ENCODE measurements at places on chromosomes 3 and 15. TPM values are rescaled to one million over a fixed set of nuclear protein-coding genes. Genes with fewer than 3 reads are reported as not detected.
A peak's percentile ranks its signal among the peaks of the same experiment; 100 is the strongest.

- H3K4me1 ChIP-seq: peaks cover 35% of the 10 kb centered on the region
- H3K4me3 ChIP-seq: peak overlapping the region; percentile 98
- peaks cover 4% of the 10 kb centered on the region for H3K27me3 ChIP-seq
- DNase-seq: peak; percentile 12
Observed at GRCh38 chr3:25665315-25666280, 891 bp upstream of the TOP2B start.

Gene CADM2
- total RNA-seq: not detected

Gene CFAP100
- not detected for total RNA-seq

DNA sequence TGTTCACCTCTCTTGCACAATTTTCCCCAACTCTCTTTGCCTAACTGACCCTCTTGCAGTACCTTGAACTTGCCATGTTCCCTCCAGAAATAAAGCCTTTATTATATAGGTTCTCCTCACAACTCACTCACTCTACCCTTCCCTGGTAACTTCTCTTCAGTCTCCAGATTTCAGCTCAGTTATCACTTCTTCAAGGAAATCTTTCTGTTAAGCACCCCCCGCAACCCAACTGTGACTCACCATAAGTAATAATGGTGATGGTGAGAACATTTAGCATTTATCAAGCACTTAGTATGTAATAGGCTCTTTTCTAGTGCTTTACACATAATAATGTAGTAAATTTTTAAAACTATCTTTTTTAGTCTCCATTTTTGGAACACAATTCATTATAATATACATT, 8.1 kb upstream of the OR5K1 start:
- H3K27me3 ChIP-seq: no peaks in the 10 kb centered on the region
- no peak overlapping the region for H3K4me3 ChIP-seq
- no peaks in the 10 kb centered on the region for H3K4me1 ChIP-seq

Gene REC114
- not detected for total RNA-seq

Gene CGNL1
- total RNA-seq: not detected

DNA sequence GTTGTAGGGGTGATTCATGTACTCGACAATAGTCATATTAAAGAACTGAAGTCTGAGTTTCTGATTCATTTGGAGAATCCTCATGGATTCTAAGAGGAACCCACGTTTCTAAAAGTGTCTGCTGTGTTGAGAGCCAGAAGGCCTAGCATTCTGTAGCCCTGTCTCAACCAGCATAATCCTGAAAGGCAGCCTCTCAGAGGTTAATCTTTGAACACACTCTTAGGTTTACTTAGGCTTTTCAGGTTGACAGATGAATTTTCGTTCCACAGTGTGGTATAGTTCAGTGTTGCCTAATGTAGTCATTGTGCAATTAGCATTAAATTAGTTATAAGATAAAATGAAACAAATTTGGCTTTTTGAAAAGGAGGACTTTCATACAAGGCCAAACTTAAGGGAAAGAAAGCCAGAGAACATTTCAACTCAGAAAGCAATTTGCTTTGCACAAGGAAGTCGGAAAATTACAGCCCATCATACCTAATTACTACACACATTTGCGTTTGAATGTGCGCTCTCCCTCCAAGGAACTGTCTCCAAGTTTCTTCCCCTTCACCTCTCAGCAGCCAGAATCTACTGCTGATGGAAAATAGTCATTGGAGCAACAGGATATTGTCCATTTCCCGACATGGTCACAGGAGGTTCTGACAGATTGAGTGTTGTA, 42.0 kb downstream of the AGBL1 start:
- H3K4me3 ChIP-seq: no peak overlapping the region
- H3K27ac ChIP-seq: no peak overlapping the region
- H3K4me1 ChIP-seq: no peaks in the 10 kb centered on the region
- no peak for DNase-seq
- no peaks in the 10 kb centered on the region for H3K36me3 ChIP-seq
- H3K27me3 ChIP-seq: no peaks in the 10 kb centered on the region

DNA sequence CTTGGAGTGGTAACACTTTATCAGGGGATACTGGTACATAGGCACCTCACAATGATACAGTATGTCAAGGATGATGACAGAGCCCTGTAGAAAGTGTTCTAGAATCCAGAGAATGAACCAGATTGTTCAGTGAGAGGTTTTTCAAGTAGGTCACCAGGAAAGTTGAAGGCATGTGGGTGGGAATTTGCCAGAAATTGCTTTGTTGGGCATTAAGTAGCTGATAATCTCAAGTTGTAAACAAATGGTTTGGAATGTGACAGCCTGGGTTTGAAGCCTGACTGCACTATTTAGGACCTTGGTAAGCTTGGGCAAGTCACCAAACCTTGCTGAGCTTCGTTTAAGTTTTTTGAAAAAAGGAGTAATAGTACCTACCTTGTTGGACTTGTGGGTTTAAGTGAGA, 12.5 kb downstream of the SLC35G2 start:
- no peak overlapping the region for H3K27ac ChIP-seq
- no peak overlapping the region for H3K4me3 ChIP-seq
- H3K36me3 ChIP-seq: peaks cover 37% of the 10 kb centered on the region
- peaks cover 42% of the 10 kb centered on the region for H3K4me1 ChIP-seq

Gene ALPK3
- 0.05 TPM for total RNA-seq

DNA sequence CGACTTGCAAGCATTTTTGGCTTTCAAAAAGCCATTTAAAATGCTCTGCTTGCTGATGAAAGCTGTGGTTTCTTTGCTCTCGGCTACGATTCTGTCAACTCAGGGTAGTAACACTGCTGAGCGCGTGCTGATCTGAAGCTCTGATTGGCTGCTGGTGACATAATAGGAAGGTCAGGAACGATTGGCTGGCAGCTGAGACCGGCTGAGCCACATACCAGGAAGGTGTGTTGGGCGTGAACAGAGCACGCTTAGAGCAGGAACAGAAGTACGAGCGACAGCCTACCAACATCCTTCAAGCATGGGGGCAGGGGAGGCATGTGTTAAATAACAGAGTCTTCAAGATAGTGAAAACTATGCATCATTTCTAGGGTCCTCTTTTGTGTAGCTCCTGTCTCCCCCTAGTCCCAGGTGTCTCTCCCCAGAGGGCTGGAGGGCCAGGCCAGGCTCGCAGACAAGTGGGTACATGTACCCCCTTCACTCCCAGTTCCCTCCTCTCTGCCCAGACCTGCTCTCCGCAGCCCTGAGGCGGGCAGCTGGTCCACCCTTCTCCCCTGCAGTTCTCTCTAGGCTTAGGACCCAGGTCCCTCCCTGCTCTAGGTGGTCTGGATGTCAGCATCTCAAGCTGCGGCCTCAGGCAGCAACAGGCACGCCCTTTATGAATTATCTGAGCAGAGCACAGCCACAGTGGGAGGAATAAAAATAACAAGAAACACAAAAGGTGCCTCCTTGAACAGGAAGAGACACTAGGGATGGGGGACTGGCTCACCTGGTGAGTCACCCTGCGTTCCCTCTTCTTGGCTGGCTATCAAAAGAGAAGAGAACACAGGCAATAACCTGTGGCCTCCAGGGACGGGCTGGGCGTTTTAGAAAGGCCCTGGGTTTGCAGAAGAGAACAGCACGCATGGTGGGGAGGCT, 76.0 kb downstream of the TAMM41 start:
- peaks cover 32% of the 10 kb centered on the region for H3K4me1 ChIP-seq
- no peaks in the 10 kb centered on the region for H3K36me3 ChIP-seq
- H3K4me3 ChIP-seq: peak overlapping the region; percentile 47
- DNase-seq: peak; percentile 83
- H3K27me3 ChIP-seq: peaks cover 8% of the 10 kb centered on the region

DNA sequence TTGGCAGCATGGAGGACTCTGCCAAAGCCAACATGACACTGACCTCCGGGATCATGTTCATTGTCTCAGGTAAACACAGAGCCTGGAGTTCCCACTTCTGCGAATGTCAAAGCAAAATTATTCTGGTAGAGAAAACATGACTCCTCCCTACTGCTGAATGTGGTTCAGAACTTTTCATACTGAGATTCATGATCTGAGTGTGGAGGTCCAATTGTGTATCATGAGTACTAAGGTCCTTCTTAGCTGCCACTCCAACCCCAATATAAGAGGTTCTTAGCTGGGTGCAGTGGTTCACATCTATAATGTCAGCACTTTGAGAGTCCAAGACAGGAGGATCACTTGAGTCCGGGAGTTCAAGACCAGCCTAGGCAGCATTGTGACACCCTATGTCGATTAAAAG, 13.8 kb downstream of the CLDN18 start:
- H3K4me1 ChIP-seq: no peaks in the 10 kb centered on the region
- H3K36me3 ChIP-seq: no peaks in the 10 kb centered on the region
- DNase-seq: no peak
- no peak overlapping the region for H3K27ac ChIP-seq
- H3K4me3 ChIP-seq: no peak overlapping the region

Gene CPB1
- total RNA-seq: not detected

DNA sequence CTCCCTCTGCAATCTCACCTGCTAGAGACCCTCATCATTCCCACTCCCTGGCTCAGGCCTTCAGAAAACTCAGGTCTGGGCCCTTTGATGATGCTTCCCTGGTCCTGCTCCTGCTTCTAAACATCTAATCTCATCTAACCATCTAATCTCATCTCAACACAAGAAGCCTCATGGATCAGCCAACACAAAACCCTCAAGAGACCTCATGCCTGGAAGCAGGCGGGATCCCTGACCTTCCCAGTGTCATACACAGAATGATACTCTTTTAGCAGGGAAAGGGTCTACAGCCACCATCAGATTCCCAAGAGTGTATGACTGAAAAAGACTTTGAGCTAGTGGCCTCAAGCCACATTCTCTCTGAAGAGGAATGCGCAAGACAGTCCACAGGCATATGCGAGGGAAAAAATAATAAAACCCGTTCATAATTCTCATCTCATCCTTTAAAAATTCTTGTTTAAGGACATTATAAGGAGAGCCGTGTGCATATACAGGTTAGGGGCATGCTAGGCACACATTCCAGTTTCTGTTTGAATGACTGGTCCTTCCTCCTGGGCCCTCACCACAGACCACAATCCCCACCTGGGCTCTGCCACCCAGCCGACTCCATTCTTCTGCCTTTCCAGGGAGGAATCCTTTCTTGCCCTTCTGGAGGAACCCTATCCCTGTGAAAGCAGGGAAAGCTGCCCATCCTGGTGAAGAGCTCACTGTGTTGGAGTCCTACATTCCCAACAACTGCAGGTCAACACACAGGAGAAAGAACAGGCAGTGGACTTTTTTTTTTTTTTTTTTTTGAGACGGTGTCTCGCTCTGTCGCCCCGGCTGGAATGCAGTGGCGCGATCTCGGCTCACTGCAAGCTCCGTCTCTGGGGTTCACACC, 2.2 kb downstream of the ZXDC start:
- peaks cover 41% of the 10 kb centered on the region for H3K4me1 ChIP-seq
- H3K27me3 ChIP-seq: peaks cover 2% of the 10 kb centered on the region
- peak overlapping the region; percentile 42 for H3K27ac ChIP-seq
- DNase-seq: no peak

GRCh38 chr3:175748087-175748730, 889.1 kb downstream of the NAALADL2 start:
- no peak for DNase-seq
- H3K27me3 ChIP-seq: no peaks in the 10 kb centered on the region
- H3K4me3 ChIP-seq: no peak overlapping the region
- no peak overlapping the region for H3K27ac ChIP-seq
- H3K36me3 ChIP-seq: no peaks in the 10 kb centered on the region

DNA sequence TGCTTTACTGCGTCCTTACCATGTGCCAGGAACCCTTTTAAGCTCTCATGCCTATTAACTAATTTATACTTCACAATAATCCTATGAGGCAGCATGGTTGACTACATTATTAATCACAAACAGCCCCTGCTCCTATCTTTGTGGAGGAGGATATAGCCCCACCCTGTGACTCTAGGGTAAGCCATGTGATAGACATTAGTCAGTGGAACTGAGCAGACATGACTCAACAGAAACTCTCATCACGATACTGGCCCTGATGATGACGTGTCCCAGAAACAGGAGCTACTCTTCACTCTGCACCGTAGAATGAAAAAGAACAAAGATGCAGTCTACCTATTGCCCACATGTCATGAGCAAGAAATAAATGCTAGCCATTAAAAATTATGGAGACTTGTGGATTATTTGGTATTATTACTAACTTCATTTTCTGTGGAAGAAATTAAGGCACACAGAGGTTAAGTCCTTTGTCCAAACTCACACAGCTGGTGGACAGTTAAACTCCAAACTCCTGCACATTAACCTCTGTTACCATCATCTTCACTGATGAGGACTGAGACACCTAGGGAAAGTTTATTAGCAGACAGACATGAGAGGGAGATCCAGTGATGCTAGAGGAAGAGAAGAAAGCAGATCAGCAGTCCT, 51.2 kb downstream of the CFAP20DC start:
- no peaks in the 10 kb centered on the region for H3K36me3 ChIP-seq
- H3K4me1 ChIP-seq: peaks cover 60% of the 10 kb centered on the region
- H3K4me3 ChIP-seq: peak overlapping the region; percentile 69
- H3K27me3 ChIP-seq: no peaks in the 10 kb centered on the region
- peak overlapping the region; percentile 98 for H3K27ac ChIP-seq
- DNase-seq: peak; percentile 97

Gene GOLGA8M
- total RNA-seq: 0.48 TPM

Gene B3GNT5
- not detected for total RNA-seq

- H3K4me3 ChIP-seq: no peak overlapping the region
- peaks cover 12% of the 10 kb centered on the region for H3K4me1 ChIP-seq
- H3K36me3 ChIP-seq: no peaks in the 10 kb centered on the region
- no peak overlapping the region for H3K27ac ChIP-seq
- peaks cover 4% of the 10 kb centered on the region for H3K27me3 ChIP-seq
Observed at GRCh38 chr3:101703169-101703568, 16.7 kb upstream of the RPL24 start.

DNA sequence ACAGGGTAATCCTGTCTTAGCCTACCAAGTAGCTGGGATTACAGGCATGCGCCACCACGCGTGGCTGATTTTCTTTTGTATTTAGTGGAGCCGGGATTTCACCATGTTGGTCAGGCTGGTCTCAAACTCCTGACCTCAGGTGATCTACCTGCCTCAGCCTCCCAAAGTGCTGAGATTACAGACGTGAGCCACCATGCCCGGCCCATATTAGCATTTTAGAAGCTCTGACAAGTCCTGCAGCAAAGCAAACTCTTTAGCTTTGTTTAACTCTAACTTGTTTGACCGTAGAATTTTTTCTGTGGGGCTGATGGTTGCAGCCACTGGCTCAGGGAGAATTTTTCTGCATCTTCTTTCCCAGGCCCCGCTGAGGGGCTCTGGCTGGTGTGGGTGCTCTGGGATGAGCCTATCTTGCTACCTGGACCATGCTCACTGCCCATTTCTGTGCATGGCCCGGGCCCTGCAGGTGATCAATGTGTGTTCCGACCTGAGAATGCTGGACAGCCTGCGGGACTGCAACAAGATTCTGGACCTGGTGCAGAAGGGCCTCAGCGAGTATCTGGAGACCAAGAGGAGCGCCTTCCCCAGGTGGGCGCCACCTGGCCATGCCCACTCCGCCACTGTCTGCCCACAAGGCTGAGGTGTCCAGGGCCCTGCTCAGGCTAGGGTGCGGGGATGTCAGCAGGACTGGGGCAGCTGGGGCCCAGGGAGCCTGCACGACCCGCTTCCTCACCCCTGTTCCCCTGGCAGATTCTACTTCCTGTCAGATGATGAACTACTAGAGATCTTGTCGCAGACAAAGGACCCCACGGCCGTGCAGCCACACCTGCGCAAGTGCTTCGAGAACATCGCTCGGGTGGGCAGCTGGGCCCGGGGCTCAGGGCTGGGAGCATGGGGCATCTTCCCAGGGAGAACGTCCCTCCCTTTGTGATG, 41.3 kb downstream of the DNAH1 start:
- H3K27ac ChIP-seq: no peak overlapping the region
- no peak for DNase-seq
- H3K27me3 ChIP-seq: no peaks in the 10 kb centered on the region
- H3K36me3 ChIP-seq: no peaks in the 10 kb centered on the region

- peak; percentile 55 for DNase-seq
- peak overlapping the region; percentile 93 for H3K27ac ChIP-seq
- H3K4me3 ChIP-seq: peak overlapping the region; percentile 95
Observed at GRCh38 chr3:172040981-172041963, 1.9 kb downstream of the FNDC3B start.

- peaks cover 5% of the 10 kb centered on the region for H3K36me3 ChIP-seq
- peak overlapping the region; percentile 55 for H3K27ac ChIP-seq
- no peaks in the 10 kb centered on the region for H3K27me3 ChIP-seq
- peak overlapping the region; percentile 14 for H3K4me3 ChIP-seq
- peaks cover 33% of the 10 kb centered on the region for H3K4me1 ChIP-seq
Observed at GRCh38 chr15:80567721-80568157, 127.4 kb upstream of the ABHD17C start.

Measured in HFFc6 (cell line).